ENCODE measurements at places on chromosomes 11 and 22.

GRCh38 chr22:32562916-32563315 is 88.3 kb downstream of the FBXO7 start:
- DNase-seq: no peak

GRCh38 chr11:35943309-35943708 is 553 bp upstream of the LDLRAD3 start:
- no peak for DNase-seq

DNA sequence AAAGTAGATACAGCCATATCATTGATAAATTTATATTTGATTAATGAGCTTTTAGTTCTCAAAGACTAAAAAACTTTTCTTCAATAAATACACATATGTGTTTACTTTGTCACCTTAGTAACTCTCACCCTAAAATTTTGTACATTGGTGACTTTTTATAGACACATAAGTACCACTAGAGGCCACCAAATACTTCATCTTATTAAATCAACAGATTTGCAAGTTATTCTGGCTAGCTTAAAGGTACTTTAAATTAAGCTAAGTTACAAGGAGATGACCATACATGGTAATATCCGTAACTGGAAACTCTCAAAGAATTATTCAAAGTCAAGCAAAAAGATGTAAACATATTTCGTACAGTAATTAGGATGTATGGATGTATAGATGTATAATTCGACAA is 112.2 kb downstream of the SBF2 start:
- peak; percentile 12 for DNase-seq

DNA sequence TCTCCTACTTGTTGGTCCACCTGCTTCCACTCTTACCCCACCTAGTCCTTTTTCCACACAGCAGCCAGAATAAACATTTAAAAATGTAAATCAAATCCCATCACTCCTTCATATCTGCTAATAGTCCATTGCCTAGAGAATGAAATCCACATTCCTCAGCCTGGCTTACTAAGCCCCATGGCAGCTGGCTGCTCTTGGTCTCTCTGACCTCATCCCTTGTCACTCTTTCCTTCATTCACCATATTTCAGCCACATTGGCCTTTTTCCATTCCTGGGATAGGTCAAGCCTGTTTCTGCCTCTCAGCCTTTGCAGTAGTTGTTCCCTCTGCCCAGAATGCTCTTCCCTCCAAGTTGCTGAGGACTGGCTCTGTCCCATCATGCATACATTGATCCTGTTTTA is 512.8 kb downstream of the INSC start:
- DNase-seq: no peak

DNA sequence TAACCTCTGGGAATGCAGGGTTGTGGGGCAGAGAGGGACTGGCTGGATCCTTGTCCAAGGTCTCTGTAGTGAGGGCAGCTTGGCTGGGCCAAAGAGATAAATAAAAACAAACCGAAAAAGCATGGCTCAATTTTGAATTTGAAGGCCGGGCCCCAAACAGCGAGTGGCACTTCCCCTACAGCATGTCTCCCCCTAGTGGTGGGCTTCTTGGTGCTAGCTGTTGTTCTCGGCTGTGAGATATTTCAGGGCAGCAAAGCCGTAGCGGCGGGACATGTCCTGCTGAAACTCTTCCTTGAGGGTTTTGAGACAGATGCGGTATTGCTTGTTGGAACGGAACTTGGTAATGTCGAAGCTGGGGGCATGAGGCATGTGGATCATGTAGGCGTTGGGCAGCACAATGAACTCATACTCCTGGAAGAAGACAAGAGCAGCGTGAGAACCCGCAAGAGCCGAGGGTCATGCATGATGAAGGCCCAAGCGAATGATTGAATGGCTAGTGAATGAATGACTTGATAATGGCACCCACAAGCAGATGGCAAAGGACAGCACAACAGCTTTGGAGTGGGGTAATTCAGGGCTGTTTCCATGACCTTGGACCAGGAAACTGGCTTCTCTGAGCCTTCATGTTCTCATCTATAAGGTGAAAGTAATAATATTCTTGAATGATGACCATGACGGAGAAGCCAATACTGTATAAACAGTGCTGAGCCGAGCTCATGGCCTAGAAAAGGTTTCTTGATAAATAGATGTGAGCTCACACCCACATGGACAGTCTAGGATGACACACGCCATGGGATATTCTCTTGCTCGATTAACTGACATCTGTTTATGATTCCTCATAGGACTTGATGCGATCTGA is 216.3 kb upstream of the SYN3 start:
- peak; percentile 37 for DNase-seq

DNA sequence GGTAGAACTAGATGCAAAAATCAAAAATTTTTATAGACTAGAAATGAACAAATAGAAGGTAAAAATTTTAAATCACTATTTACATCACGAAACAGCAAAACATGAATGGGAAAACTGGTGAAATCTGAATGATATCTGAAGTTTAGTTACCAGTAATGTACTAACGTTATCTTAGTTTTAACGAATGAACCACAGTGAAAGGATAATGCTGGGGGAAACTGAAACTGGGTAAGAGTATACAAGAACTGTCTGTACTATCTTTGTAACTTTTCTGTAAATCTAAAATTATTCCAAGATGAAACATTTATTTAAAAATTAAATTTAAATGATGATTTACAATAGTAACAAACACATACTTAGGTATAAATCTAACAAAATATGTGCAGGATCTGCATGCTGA is 7.4 kb downstream of the GDPD4 start:
- no peak for DNase-seq

DNA sequence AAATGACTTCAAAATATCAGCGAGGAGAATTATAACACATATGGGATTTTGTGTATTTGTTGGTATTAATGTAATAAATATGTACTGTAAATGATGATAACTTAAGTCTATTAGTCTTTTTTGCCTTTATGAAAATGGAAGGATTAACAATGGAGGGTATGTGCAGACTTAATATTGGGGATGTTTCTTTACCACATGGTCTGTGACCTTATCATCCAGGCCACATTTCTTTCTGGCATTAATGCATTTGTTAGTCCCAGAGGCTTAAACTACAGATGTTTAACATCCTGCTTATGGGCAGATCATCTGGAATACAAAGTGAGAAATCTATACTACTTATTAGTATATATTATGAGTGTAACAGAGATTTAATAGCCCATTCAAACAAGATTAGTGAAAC is 64.6 kb downstream of the SOX6 start:
- DNase-seq: no peak

DNA sequence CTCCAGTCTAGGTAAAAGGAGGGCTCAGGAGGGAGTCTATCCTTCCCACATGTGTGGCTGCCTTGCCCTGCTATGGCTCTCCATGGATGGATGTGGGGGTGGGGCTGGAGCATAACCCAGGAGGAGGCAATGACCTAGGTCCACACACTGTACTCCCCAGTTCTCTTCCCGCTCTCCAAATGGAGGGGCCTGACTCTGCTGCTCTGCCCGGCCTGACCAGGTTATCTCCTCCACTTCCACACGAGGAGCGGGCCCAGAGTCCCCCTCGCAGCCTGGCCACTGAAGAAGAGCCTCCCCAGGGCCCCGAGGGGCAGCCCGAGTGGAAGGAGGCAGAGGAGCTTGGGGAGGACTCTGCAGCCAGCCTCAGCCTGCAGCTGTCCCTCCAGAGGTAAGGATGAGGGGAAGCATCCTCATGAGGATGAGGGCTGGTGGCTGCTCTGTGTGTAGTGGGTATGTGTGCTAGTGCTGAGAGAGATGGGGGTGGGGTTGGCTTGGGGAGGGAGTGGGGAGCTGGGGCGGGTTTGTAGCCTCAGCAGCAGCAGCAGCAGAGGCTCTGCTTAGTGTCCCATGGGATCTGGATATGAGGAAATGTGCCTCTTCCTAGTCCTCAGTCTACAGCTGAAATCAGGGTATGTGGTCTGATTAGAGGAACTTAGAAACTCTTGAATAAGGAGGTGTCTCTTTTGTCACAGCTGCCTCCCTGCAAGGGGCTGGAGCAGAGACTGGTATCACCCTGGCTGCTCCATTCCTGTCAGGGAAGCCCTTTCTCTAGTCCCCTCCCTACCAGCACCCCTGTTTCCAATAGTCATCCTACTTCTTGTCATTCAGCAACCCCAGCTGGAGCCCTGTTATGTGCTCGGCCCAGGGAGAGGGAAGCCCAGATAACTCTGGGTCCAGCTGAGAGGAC is 54.1 kb downstream of the CEP164 start:
- no peak for DNase-seq

DNA sequence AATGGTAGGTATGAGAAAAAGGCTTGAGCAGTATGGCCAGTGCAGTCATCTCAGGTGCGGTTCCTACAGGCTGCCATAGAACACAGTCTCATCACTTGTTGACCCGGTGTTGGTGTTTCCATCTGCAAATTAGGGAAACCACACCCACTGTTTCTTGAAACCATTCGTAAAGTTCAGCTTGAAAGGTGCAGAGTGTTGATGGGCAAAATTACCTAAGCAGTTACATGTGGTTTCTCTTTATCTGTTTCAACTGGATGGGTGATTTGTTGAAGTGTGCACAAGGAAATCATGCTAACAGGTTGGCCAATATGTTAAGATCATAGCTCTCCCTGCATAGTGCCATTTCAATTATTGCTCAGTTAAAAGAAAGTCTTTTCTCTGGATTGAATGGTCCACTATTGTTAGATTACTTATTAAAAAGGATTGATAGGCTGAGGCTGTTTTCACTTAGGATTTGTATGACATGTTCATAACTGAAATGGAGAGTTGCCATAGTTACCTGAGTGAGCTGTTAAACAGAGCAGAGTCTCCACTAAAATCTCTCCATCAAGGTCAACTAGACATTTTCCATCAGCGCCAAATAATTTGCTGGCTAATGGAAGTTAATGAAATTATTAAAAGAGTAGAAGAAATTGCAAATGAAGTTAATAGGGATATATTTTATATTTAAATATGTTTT is 203.1 kb upstream of the MTMR2 start:
- no peak for DNase-seq

DNA sequence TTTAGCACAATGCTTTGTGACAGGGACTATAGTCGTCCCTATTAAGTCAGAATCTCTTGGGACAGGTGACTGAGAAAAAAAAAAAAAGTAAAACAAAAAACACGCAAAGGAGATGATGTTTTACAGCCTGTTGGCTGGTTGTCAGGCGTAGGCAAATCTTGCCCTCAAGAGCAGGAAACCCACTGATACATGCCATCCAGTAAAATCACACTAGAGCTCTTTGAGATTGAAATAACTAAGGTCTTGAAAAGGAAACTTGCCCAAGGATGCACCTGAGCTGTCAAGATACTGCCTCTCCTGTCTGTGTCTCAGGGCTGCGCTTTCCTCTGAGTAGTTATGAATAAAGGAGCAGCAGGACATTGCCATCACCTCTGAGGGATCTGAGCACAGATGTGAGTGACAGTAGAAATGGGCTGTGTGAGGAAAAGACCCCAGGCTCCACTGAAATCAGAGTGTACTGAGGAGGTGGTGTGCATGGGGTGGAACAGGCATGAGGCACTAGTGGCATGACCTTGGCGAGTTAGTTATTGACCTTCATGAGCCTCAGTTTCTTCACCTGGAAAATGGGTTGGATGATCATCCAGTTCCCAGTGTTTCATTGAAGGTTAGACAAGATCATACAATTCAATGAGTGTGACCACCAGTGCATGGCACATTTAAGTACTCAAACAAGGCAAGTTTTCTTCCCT is 23.3 kb downstream of the MICAL2 start:
- no peak for DNase-seq

DNA sequence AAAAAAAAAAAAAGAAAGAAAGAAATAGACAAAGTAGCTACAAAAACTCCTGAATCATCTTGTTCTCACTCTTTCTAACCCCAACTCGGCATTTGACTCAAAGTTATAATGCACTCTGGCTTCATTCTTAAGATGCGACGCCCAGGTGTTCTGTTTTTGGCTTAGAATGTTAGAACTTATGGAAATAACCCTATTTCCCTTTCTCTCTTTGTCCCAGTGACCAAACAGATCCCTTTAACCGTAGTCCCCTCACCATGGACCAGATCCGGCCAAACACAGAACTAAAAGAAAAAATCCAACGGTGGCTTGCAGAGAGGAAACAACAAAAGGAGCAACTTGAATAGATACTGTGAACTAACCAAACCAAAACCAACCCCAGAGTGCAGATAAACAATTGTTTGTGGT is 5.3 kb upstream of the ATP5MG start:
- DNase-seq: no peak

GRCh38 chr11:32529994-32530588 is 53.5 kb upstream of the EIF3M start:
- DNase-seq: no peak

GRCh38 chr22:24416611-24417010 is 10.8 kb upstream of the ADORA2A start:
- no peak for DNase-seq

GRCh38 chr11:61173456-61173855 is 12.2 kb upstream of the VPS37C start:
- peak; percentile 41 for DNase-seq

DNA sequence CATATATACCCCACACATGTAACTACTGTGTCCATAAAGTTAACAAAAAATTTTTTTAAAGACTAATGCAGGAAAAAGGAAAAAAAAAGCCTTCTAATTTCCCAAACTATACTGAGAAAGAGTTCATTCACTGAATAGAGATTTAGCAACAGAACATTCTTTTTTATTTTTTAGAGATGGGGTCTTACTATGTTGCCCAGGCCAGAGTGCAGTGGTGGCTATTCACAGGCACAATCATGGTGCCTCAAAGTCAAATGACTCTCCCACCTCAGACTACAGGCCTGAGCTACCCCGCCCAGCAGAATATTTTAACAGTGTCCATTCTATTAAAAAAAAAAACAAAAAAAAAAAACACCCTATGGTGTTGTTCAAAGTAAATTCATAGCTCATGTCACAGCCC is 25.7 kb downstream of the DGCR2 start:
- no peak for DNase-seq

DNA sequence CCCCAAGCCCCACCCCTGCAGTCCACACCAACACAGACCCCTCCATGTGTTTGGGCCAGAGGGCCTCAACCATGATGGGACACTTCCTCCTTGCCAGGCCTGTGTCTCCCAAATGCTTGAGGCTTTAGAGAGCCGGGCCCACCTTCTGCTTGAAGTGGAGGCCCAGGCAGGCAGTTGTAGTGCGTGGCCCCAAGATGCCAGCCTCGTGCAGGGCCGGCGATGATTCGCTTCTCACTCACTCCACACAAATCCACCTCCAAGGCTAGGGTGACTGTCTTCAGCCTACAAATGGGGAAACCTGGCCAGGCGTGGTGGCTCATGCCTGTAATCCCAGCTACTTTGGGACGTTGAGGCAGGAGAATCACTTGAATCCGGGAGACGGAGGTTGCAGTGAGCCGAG is 5.7 kb downstream of the PRR5 start:
- no peak for DNase-seq

DNA sequence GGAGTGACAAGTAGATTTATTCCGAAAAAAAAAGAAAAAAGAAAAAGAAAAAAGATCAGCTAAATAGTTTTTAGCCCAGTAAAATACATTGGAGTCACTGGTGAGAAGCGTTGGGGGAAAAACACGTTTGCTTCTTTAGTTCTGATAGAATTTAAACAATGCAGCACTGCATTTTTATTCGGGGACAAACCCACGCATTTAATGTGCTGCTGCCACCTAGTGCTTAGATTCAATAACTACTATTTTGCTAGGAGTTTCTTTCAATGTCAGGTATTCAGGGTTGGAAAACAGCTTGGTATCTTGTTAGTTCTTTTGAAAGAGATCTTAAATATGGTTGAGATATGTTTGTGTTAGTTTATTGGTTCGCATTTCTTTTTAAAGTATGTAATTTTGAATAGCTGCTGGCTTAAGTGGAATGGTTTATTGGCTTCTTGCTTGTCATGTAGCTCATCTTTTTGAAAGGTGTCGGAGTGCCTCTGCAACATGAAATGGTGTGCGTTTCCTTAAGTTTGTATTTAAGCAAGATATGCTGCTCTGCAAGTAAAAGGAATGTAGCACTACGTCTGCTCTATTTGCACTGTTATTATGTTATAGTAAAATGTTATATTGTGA is 41.9 kb downstream of the SVIP start:
- DNase-seq: peak; percentile 48

- peak; percentile 40 for DNase-seq
Observed at GRCh38 chr11:17153757-17154156, 54.0 kb downstream of the PIK3C2A start.

All from KBM-7 (cell line).